Renal cortex interstitium (tissue), 15 donors: ENCODE measurements at places on chromosomes 12 and 14. TPM values are rescaled to one million over a fixed set of nuclear protein-coding genes. Genes with fewer than 3 reads are reported as not detected.

GRCh38 chr12:28794786-28795185, 354.3 kb upstream of the FAR2 start:
- DNase-seq: no peak

- no peak for DNase-seq
Observed at GRCh38 chr12:131862994-131863710, 31.3 kb upstream of the ULK1 start.

- no peak for DNase-seq
Observed at GRCh38 chr14:47485421-47485820, 190.0 kb downstream of the MDGA2 start.

- DNase-seq: no peak
Observed at GRCh38 chr12:7128681-7129286, at the start of gene RBP5. TSS of gene RBP5 (minus strand) at chr12:7128889. CDS start at chr12:7128775, 114 bp downstream.

GRCh38 chr12:6635375-6635855, 344 bp downstream of the LPAR5 start:
- DNase-seq: no peak

- DNase-seq: no peak
Observed at GRCh38 chr14:27995691-27996090, 770.9 kb upstream of the FOXG1 start.

- no peak for DNase-seq
Observed at GRCh38 chr14:79044894-79045624, 874.9 kb downstream of the NRXN3 start.

DNA sequence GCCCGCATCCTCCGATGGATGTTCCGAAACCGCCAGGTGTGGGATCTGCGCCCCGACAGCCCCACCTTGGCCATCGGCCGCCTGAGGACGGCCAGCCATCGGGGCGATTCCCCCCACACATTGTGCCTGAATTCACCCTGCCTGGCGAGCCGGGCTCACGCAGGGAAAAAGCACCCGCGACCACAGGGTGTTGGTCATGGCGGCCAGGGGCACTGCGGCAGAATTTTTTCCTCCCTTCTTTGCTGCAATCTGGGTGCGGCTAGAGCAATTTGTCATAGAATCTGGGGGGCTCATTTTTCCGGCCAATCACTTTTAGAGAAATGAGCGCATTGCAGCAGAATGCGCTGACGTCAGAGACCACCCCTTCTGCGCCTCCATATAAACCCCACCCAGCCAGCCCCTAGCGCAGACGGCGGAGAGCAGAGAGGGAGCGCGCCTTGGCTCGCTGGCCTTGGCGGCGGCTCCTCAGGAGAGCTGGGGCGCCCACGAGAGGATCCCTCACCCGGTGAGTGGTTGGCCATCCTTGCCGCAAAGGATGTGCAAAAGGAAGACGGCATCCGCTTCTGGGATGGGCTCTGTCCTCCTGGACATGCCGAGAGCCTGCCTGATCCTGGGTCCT, at the start of gene MEG3:
TSS of gene MEG3 (plus strand) at position 406 of the 619 bp plus-strand sequence.
- DNase-seq: peak; percentile 63

GRCh38 chr12:122226366-122227125, 694 bp upstream of the DIABLO start:
- no peak for DNase-seq

DNA sequence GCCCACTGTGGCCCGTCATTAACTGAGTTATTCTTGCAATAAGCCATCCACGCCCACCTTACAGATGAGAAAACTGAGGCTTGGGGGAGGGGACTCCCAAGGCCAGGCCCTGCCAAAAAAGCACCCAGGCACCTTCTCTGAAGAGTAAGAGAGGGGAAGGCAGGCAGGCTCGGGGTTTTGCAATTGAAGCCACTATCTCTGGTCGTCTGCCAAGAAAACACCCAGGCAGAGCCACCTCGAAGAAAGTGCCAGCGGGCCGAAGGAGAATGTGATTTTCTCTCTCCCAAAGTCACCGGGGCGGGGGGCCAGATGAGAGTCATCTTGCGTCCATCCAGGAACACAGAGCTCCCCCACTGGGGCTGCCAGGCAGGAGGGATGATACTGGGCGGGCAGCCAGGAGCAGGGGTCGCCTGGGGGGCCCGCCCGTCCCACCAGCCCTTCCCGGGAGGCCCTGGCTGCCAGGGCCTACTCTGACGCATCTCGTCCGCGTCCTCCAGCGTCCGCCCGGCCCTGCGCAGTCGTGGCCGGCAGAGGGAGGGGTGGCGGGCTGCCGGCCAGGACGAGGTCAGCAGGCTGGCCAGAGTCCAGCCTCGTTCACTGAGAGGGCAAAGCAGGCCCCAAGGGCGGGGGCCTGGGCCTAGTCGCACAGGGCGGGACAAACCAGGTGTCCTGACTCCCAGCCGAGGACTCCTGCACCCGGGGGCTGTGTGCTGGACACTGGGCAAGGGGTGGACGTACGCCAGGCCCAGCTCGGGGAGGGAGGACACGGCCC, 74.3 kb downstream of the RFLNA start:
- DNase-seq: peak; percentile 63

DNA sequence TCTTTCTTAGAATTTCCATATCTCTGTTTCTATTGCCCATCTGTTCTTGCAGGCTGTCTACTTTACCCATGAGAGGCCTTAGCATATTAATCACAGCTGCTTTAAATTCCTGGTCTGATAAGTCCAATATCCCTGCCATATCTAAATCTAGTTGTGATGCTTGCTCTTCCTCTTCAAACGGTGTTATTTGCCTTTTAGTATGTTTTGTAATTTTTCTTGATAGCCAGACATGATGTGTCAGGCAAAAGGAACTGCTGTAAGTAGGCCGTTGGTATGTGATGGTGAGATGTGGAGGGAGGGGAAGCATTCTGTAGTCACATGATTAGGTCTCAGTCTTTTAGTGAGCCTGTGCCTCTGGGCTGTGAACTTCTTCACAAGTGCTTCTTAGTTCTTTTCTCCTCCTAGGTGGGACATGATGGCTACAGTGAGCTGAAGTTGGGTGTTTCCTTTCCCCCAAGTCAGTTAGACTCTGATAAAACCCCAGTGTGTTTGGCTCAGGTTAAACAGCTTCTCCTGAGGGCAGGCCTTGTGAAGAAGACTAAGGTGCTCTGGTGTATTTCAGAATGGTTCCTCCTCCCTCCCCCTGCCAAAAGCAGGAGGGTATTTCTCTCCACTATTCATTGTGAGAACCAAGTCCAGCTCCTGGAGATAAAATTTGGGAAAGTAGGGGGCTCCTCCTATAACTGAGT, 195.9 kb upstream of the PARP11 start:
- DNase-seq: no peak

GRCh38 chr12:81797100-81797499, 38.0 kb upstream of the PPFIA2 start:
- DNase-seq: no peak

GRCh38 chr12:76303365-76303764, 44.9 kb downstream of the BBS10 start:
- DNase-seq: no peak

GRCh38 chr12:49949866-49950265, 671 bp upstream of the AQP2 start:
- DNase-seq: no peak

- DNase-seq: no peak
Observed at GRCh38 chr14:68501171-68501570, 291.7 kb downstream of the ZFP36L1 start.

GRCh38 chr14:91058042-91058581, 2.3 kb downstream of the RPS6KA5 start:
- no peak for DNase-seq

DNA sequence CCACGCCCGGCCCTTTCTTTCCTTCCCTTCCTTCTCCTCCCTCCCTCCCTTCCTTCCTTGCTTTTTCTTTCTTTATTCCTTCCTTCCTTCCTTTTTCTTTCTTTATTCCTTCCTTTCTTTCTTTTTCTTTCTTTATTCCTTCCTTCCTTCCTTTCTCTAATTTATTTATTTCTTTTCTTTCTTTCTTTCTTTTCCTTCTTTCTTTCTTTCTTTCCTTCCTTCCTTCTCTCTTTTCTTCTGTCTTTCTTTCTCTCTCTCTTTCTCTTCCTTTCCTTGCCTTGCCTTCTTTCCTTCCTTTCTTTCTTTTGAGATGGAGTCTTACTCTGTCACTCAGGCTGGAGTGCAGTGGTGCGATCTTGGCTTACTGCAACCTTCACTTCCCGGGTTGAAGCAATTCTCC, 15.9 kb downstream of the CCDC177 start:
- DNase-seq: no peak

DNA sequence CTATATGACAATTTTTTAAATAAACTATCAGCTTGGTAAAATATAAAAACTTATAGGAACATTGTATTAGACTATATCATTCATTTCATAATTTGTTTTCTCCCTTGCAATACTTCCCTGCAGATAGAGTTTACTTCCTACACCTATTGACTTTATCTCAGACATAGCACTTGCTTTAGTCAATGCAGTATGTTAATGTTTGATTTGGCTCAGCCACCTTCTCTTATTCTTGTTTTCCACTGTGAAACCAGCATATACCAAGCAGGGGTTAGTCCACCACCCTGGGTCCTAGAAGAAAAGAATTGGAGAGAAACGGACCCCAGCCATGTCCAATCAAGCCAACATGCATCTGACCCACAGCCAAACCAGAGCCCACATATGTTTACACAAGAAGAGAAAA, 10.4 kb upstream of the SOX5 start:
- DNase-seq: no peak

DNA sequence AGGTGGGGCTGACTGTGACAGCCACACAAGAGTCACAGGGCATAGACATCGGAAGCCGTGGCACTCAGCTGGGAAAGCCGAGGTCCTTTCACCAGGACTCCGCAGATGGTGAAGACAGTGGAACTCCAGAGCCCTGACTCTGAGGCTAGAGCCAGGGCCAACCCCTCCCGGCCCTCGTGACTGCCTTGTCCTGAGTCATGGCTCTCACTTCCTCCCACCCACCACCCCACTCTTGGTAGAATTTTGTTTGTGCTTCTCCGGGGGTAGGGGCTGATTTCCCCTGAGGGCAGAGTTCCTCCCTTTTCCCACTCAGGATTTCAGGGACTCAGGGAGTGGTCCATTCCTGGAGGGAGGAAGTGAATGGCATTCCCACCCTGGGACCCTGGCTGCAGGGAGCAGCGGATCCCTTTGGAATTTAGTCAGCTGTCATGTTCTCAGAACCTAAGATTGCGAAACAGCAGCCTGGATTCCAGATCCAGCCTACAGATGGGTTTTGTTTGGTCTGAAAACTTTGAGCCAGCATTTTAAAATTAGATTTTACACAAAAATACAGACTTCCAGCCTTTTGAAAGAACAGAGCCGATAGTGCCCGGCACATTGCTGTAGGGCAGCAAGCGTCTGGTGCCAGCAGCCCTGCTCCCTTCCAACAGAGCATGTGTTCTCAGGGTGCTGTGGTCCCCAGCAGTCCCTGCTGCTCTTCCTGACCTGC, 50.7 kb downstream of the TPCN1 start:
- no peak for DNase-seq

DNA sequence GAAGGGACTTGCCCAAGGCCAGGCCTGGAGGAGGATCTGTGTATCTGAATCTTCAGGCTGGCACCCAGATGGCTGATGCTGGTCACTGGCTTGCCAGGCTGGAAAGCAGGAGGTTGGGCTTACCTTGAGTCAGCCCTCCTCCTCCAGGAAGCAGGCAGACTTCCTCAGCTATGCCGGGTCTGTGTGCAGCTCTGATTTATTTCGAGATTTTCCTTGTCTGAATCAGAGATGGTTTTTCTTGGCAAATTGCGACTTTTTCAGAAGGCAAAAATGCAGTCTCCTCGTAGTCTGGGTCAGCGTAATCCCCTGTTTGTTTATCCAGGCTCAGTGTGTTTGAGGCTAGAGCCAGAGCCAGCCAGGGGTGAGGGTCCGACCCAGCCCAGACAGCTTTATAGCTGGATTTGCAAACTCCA, 48.9 kb downstream of the SMOC1 start:
- DNase-seq: peak; percentile 13

- no peak for DNase-seq
Observed at GRCh38 chr12:65653946-65654629, 170.2 kb upstream of the HMGA2 start.

- no peak for DNase-seq
Observed at GRCh38 chr14:34646570-34647255, 16.8 kb upstream of the SNX6 start.

DNA sequence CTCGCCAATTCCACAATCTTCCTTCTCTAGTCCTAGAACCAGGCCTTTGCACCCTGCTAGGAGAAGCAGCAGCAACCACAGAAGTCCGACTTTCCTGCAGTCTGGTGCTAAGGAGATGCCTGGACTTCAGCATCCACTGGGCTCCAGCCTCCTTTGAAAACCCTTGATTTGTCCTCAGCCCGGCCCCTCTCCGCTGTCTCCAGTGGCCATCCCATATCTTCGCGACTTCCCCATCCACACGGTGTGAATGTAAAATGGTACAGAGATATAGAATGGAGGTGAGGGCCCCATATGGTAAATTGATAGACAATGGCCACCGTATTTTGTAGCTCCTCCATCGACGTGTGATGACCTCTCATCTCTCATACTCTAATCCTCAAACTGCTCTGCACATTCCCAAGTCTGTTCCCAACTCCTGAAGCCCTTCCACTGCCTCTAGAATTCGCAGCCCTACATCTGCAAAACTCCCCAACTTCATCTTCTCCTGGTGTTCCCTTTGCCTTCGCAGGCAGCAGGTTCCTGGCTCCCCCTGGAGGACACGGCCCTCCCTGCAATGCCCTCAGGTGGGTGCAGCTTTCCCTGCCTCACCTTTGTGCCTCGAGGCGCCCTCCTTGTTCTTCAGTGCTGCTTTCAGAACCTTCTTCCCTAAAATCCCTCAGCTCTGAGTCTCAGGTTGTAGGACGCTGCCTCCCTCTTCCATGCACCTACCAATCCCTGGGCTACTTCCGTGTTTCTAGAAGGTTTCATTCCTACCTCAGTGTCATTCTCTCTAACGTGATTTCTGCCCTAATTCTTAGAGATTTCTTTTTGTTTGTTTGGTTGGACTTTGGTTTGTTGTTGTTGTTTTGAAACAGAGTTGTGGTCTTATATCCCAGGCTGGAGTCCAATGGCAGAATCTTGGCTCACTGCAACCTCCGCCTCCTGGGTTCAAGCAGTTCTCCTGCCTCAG, 36.7 kb downstream of the TMBIM6 start:
- no peak for DNase-seq

DNA sequence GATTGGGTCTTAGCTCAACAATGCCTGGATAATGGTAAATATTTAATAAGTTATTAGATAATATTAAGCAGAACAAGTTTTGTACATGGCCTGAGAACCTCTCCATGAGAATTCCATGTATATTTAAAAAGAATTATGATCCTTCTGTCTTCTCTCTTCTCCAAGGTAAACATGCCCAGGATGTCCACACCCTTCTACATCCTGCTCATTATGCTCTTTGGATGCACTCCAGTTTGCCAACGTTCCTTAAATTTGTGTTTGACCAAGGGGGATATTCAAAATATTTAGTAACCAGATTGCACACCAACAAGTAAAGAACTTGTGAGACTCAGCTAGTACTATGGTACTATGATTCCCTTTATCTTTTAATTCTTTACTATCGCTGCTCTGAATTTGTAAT, 44.8 kb upstream of the ERGIC2 start:
- DNase-seq: no peak

- no peak for DNase-seq
Observed at GRCh38 chr12:57031138-57031725, 14.9 kb upstream of the TAC3 start.

- no peak for DNase-seq
Observed at GRCh38 chr14:24597403-24597802, 12.1 kb downstream of the GZMH start.

The CS gene
- 192 TPM for polyA plus RNA-seq

The GPR84 gene
- polyA plus RNA-seq: 0.20 TPM

The LGMN gene
- polyA plus RNA-seq: 134 TPM

The EFS gene
- polyA plus RNA-seq: 33.1 TPM

The ANO4 gene
- 1.1 TPM for polyA plus RNA-seq

The MYF5 gene
- polyA plus RNA-seq: 0.09 TPM

The DHRS2 gene
- polyA plus RNA-seq: 30.8 TPM

The TMEM233 gene
- 1.2 TPM for polyA plus RNA-seq

The SDSL gene
- polyA plus RNA-seq: 17.0 TPM

The ACOT6 gene
- polyA plus RNA-seq: 0.30 TPM
